Glutamatergic neuron (in vitro differentiated cells): ENCODE measurements at places on chromosomes 3 and 15. TPM values are rescaled to one million over a fixed set of nuclear protein-coding genes. Genes with fewer than 3 reads are reported as not detected.
A peak's percentile ranks its signal among the peaks of the same experiment; 100 is the strongest.

DNA sequence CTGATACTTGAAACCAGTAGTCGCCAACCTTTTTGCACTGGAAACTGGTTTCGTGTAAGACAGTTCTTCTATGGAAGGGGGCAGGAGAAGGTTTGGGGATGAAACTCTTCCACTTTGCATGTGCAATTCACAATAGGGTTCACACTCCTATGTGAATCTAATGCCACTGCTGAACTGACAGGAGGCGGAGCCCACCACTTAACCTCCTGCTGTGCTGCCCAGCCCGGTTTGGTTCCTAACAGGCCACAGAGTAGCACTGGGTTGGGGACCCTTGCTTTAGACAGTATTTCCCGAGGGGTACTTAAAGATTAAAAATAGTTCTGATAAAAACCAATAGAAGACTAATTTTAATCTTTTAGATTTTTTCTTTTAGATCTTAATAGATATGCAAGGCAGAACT is 11.1 kb downstream of the TFG start:
- peak; percentile 34 for DNase-seq

DNA sequence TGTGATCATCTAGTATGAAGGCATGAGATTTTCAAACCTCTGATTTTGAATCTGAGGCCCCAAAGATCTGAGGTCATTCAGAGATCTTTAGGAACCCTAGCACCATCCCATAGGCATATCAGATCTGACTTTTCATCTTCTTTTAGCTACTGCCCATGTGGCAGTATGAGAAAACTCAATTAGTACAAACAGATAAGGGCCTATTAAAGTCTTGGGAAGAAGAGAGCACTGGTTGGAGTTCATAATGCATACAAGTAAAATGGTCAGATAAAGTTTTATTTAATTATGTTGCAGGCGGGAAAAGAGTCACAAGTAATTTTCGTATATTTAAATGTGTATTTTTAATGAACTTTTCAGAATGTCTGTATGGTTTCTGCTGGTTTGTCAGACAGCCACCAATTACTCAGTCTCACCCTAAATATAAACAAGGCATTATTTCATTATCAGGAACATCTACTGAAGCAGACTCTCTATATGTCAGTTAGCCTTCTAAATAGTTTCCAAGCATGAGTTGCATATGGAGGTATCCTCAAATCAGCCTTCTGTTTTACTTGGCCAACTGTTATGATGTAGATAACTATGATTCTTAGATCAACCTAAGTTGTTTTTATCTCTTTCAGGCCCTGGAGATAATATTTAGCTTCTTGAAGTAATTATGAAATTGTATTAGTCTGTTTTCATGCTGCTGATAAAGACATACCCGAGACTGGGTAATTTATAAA is 340.3 kb upstream of the TBC1D5 start:
- no peak for DNase-seq

- no peak for DNase-seq
Measured at GRCh38 chr3:129429080-129429451, 630 bp upstream of the EFCAB12 start.

DNA sequence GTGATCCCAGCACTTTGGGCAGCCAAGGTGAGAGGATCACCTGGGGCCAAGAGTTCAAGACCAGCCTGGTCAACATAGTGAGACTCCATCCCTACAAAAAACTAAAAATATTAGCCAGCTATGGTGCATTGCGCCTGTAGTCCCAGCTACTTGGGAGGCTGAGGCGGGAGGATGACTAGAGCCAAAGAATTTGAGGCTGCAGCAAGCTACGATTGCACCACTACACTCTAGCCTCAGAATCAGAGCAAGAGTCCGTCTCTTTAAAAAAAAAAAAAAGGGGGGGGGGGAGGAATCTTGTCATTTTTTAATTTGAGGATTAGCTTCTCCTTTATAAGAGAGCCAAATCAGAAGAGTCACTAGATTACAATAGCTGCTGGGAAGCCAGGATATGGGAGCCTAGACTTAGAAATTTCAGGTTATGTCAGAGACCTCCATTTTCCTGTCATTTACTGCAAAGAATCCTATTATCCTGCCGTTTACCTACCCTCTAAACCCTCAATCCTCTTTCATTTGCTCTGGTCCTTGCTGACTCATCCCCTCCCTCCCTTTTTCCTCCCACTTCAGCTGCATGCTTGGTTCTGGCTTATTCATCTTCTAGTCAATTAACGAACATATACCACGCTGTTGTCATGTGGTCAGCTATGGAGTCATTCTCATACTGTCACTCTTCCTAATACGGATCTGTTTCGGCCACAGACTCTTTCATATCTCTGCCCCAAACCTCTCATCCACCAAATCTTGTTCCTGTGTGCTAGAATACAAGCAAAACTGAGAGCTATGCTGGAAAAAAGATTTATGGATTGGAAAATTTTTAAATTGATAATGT is 83.8 kb upstream of the PPIB start:
- DNase-seq = no peak

- no peak for DNase-seq
Measured at GRCh38 chr3:185788292-185788691, 36.5 kb downstream of the IGF2BP2 start.

DNA sequence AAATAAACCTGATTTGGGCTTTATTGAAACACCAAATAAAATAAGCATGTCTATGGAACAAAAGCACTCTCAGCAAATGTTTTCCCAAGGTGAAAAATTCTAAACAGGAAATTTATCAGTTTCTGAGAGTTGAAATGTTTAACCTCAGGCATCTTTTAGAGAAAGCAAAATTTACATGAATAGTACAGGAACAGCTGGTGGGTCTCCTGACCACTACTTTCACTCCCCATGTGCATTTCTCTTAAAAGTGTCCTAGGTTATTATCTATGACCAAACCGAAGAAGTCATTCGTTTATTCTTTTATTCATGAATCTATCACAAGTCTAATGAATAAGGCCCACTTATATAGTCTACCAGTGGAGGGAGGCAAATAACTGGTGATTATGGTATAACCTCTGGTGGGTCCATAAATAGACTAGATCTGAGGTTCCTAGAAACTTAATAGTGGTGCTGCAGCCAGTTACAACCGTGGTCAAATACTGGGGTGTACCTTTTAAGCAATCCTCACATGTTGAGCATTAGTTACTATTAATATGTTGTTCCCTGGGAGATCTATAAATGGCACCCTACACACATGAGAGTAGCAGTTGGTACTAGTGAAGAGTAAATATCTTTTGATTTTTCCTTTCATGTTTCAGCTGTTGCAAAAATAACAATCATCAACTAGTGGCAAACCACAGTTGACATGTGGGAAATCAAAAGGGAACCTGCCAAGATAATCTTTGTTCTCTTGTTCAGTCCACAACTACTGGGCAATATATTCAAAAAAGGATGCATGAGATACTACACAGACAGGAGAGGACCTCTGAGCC is 169.3 kb upstream of the STAC start:
- DNase-seq = no peak

DNA sequence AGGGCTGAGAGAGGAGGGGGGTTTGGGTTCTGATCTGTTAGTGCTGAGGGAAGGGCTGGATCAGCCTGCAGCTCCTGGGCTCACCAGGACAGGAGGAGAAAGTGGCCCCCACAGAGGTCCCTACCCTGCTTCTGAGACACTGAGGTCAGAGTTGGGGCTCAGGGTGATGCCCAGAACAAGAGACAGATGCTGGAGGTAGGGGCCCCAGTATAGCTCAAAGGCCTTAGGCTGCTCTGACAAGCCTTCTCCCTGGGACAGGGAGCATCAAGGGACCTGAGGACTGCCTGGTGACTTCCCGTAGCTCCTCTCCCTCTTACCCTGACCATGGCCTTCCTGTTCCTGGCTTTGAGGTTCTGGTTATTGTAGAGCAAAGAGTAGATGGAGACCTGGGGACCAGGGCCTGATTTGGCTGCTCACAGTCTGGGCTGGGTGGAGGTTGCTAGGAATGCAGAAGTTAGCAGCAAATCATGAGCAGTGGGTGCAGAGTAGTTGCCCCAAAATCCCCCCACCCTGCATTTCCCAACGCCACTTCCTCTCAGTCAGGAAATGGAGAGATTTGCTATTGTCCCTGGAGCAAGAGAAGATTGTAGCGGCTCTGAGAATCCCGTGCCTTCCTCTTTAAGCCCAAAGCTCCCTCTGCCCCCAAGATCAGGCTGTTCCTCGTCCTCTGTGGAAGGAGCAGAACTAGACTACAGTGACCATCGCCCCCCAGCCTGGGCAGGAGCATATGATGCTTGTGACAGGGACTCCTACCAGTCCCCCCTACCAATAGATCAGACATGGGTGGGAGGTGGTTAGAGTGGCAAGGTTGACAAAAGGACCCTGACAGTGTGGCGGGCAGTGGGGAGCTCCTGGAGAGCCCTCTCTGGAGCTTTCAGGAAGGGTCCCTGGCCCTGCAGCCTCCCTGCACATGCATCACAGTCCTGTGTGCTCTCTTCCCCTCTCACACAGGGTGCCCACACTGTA is 47.4 kb upstream of the SEC22A start:
- no peak for DNase-seq

DNA sequence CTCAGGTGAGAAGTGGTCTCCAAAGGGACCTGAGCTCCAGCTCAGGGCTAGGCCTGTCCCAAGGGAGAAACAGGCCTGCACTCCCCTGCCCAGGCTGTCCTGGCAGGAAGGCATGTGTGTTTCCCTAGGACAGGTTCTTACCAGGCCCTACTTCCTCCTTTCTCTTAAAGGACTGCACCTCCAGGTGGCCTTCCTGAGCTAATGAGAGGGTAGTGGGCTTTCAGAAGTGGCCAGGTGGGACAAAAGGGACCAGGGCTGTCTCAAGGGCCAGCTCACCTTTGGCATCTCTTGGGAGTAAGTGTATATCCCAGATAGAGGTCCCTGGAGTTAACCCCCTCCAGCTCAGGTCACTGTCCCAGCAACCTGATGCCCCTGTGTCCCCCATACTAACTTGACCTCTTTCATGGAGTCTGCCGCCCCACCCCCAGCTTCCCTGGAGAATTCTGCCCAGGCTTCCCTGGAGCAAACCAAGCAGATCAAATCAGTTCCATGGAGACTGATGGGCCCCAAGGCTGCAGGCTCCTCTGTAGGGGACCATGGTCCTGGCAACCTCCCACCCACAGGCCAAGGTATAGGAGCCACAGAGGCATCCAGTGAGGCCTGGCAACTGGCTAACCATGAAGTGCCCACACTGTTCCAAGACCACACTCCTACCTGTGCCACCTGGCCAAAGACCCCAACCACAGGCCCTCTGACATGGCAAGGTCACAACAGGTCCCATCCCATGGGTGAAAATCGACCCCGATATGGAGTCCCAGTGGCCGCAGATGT is 67.6 kb downstream of the ZNF445 start:
- DNase-seq = no peak

DNA sequence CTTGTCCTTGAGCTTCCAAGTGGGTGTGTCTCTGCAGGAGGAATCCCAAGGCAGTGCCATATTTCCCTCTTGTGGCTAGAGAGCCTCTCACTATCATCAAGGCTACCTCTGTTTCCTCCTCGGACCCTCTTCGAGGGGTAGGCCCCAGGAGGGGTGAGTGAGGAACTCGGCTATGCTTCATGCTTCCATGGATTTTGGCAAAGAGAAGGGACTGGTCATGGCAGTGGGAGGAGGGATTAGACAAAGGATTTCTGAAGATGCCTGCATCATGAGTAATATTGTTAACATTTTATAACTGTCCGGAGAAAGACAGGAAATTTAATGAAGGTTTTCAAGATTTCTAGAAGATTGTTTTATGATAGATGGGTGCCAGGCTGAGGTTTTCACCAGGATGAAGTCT is 241.5 kb downstream of the CLSTN2 start:
- no peak for DNase-seq

GRCh38 chr3:121627622-121628021 is 33.1 kb downstream of the HCLS1 start:
- no peak for DNase-seq

GRCh38 chr15:36406366-36406765 is 173.1 kb upstream of the CDIN1 start:
- no peak for DNase-seq

GRCh38 chr15:85685356-85685755 is 109.4 kb downstream of the KLHL25 start:
- DNase-seq = no peak

Gene PLIN1
- not detected for total RNA-seq

Gene EXOG
- 20.9 TPM for total RNA-seq

Gene ZDHHC23
- 1.6 TPM for total RNA-seq

Gene ADGRG7
- total RNA-seq = not detected

Gene GOLGA8G
- total RNA-seq = not detected

Gene NR1I2
- total RNA-seq = not detected

Gene ANKRD34C
- not detected for total RNA-seq

Gene SEMA5B
- total RNA-seq = 61.1 TPM

Gene FSIP1
- 1.5 TPM for total RNA-seq
